NCI-H2107 (cell line): ENCODE measurements at places on chromosomes 16 and 17.

DNA sequence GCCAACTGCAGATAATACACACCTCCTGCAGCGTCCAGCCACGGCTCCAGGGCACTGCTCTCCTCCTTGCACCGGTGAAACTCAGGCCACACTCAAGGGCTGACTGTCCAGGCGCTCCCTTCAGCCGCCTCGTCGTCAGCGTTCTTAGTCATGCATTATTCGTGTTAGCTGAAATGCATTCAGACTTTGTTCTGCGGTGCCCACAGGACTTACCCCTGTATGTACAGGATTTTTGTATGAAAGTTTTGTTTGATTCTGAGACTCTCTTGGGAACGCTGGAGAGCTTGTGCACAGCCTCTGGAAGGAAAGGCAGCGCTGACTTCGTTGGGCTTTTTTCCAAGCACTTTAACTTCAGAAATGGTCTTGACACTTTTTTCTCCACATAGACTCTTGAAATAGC, 22.1 kb downstream of the CIBAR2 start:
- DNase-seq: no peak

GRCh38 chr17:44934745-44935105, 12.8 kb downstream of the KIF18B start:
- DNase-seq: no peak

GRCh38 chr16:68935008-68935407, 91.7 kb downstream of the TANGO6 start:
- no peak for DNase-seq

DNA sequence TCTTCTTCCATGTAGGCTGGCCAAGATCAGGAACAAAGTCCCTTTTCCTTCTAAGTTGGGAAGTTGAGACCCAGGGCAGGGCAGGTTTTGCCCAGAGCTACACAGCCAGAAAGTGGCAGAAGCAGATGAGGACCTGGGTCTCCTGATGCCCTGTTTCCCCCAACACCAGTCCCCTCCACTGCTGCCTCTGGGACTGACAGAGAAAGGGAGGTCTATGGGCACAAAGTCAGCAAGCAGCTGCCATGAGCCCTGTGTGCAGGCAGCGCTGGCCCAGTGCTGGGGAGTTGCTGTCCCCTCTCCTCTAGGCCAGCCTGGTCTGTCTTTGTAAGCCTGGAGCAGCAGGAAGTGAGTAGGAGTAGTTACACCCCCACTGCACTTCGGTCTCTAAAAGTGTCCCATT, 46.9 kb upstream of the NKD1 start:
- DNase-seq: no peak

DNA sequence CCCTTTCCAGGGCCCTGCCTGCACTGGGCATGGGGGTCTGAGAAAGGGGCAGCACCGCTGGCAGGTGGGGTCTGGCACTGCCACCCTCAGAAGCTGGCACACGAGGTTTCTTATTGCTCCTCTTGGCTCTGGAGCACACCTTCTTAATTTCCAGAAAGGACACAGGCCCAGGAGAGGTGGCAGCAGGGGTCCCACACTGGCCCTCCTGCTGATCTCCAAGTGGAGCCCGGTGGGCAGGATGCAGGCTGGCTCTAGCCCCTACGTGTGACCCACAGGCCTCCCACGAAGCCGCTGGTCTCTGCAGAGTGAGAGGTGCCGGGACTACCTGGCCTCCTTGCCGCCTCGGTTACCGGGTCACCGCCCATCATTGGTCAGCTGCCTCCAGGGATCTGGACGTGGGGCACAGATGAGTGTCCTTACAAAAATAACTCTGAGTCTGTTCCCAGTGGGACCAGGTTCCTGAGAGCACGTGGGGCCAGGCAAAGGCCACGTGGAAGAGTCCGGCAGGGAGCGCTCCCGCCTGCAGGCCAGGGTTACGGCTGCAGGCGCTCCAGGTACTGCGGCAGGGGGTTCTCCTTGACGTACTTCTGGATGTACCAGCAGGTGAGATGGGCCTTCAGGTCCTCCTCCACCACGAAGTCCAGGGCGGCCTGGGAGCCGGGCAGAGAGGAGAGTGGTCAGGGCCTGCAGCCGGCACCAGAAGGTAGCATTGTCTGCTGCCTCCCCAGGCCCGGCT, 10.3 kb downstream of the NATD1 start:
- no peak for DNase-seq

DNA sequence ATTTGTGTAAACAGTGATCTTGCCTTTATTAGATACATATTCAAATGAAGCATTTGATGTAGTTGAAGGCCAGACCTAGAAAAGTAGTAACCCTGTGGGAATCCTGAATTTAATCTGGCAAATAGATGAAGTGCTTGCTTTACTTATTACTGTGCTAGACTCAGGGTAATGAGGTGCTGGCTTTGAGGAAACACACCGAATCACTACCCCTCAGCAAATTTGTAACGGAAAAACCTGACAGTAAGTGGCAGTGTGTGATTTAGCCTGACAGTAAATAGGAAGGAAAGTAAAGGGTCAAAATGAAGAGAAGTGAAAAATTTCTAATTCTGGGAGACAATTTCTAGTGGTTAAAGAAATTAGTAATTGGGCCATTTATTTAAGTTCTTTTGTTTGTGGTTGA, 90.2 kb downstream of the MAP2K4 start:
- DNase-seq: no peak

DNA sequence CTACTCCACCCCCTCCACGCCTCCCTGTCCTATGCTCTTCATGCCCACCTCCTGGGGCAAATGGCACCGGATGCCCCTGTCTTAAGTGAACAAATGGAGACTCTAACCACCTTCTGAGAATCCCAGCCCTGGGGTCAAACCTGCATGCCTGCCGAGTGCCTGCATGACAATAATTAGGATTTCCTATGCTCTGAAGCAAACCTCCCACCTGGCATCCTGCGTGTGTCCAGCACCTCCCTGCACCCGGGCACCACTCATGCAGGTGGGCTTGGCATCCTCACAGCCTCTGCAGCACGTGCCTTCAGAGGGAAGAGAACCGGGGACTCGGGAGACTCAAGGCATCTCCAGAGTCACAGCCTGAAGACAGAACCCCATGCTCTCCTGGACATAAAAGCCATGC, 11.2 kb upstream of the KIFC3 start:
- DNase-seq: no peak
